Non-pigmented ciliary epithelial cell (primary cell): ENCODE measurements at places on chromosomes 3 and 15.

GRCh38 chr3:196096382-196096953 is 14.6 kb upstream of the TFRC start:
- no peak for DNase-seq

DNA sequence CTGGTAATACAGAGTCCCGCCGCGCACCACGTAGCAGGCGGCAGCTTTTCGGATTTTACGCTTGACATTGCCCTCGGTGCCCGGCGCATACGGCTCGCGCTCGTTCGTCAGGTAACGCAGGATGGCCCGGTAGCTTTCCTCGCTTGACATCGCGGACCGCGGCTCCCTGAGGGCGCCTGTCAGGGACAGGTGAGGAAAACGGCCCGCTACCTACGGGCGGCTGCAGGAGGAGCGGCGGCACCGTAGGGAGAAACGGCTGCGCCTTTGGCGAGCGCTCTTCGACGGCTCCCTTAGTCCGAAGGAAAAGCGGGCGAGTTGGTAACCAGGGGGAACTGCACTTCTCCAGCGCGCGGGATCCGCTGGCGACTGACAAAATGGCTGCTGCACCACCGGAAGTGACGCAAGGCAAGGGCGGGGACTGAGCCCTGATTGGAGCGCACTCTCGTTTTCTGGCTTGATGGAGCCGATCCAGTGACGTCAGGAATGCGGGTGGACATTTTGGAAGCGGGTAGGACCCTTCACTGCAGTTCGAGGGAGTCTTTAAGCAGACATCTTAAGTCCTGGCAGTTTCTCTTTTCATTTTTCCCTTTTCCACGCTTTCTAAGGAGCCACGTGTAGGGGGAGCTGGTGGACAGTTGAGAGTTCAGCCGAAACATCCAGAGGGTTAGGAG is at the start of gene ZBTB11:
TSS of gene ZBTB11 (minus strand) at position 368 of the 671 bp plus-strand sequence. CDS start at position 150, 218 bp downstream.
- DNase-seq, result peak; percentile 100

DNA sequence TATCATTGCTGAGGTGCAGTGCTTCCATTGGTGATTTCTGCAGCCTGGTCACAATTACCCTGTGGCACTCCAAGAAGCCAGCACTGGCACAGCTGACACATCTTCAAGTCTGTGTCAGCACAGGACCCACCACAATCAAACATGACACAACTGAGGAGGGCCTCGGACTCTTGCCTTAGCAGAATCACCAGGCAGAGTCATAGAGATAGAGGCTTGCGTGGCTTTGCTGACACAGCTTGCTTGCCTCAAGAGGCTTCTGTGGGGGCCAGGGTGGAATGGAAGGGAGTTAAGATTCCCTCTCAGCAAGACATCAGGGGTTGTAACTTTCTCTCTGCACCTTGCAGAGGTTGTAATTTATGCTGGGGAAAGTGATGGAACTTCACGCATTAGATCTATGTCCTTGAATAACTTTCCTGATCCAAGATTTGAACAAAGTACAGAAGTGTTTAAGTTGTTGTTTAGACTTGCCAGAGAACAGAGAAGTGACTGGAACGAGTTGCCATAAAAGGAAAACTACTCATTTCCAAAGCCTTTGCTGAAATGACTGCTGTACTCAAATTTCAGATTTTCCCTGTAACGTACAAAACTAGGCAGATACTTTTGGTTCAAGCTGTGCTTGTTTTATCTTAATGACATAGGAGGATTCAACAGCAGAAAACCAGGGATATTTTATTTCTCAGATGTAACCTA is 170.7 kb downstream of the DIPK2A start:
- peak; percentile 15 for DNase-seq

GRCh38 chr15:95975212-95975611 is 355.3 kb upstream of the NR2F2 start:
- no peak for DNase-seq

DNA sequence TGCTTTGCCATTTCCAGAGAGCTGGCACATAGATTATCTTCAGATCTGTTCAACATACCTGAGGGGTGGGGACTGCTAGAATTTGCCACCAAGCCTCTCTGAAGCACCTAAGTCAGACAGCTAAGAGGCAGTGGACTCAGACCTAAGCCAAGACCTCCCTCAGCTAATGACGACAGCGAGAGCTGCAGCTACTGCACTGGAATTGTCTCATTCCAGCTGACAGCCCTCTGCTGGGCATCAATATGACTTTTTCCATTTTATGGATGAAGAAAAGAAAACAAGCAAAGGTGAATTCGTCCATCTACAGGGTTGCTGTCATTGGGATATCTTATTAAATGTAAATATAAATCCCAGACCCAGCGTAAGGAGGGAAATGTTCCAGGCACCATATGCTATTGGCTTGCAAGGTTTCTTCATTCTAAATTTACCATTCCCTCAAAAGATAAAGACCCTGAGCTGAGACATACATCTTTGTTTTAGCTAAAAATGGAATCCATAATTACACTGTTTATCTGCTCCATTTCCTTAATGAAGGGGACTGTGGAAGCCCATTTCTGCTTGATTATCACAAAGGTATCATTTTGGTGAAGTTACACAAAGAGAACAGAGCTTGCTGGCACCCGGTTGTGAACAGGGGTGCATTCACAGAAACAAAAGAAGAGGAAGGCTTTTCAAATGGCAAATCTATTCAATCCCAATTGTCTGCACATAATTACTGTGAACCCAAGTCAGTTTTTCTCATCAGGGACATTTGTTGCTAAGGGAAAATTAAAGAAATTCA is 85.5 kb upstream of the LRTM1 start:
- no peak for DNase-seq

- DNase-seq, result no peak
These were observed 73.1 kb upstream of the TERB2 start for GRCh38 chr15:44883199-44883877.

- DNase-seq, result no peak
These were observed 163.6 kb downstream of the ECT2 start for GRCh38 chr3:172913911-172914655.

- no peak for DNase-seq
These were observed 177.8 kb downstream of the KLF13 start for GRCh38 chr15:31504462-31504839.

- no peak for DNase-seq
These were observed 287.5 kb upstream of the ROBO1 start for GRCh38 chr3:80055306-80055705.

GRCh38 chr3:111323019-111323418 is 219.0 kb upstream of the CD96 start:
- DNase-seq, result no peak

- no peak for DNase-seq
These were observed 38.3 kb upstream of the BCL2L10 start for GRCh38 chr15:52150871-52151270.
